ENCODE measurements at places on chromosomes 2 and 18. TPM values are rescaled to one million over a fixed set of nuclear protein-coding genes. Genes with fewer than 3 reads are reported as not detected.

DSG1 gene
- not detected for total RNA-seq

AKAIN1 gene
- not detected for total RNA-seq

KDSR gene
- total RNA-seq = 19.5 TPM

PLGLB2 gene
- total RNA-seq = 1.1 TPM

HOXD9 gene
- 0.28 TPM for total RNA-seq

PSD4 gene
- 3.4 TPM for total RNA-seq

RAB12 gene
- 53.6 TPM for total RNA-seq

SP100 gene
- 60.4 TPM for total RNA-seq

FAM124B gene
- total RNA-seq = under 0.01 TPM

CCDC85A gene
- total RNA-seq = 0.09 TPM

COL6A3 gene
- total RNA-seq = 2,143 TPM

DLGAP1 gene
- 0.14 TPM for total RNA-seq

ERBB4 gene
- not detected for total RNA-seq

ATOH8 gene
- 72.5 TPM for total RNA-seq

CFC1 gene
- not detected for total RNA-seq

SIX3 gene
- total RNA-seq = not detected

RAX gene
- not detected for total RNA-seq

IL36G gene
- not detected for total RNA-seq

LIMS4 gene
- 1.1 TPM for total RNA-seq

RFX8 gene
- 2.0 TPM for total RNA-seq

BOLL gene
- not detected for total RNA-seq
